IPS DF 19.7 (cell line): ENCODE measurements at places on chromosomes 4 and X.

GRCh38 chr4:115152081-115152480 is 38.7 kb upstream of the NDST4 start:
- DNase-seq = no peak

DNA sequence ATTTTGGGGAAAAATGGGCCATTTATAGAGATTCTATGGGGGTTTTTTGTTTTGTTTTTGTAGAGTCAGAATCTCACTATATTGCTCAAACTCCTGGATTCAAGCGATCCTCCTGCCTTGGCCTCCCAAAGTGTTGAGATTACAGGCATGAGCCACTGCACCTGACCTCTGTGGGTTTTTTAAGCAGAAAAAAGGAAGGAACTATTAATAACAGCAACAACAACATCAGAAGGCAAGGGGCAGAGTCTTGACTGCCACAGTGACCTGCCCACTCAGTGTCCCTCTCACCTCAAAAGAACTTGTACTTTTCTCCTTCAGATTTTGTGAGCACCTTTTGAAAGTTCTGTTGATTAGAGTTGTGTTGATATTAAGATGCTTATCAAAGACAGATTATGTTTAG is 48.1 kb downstream of the FNIP2 start:
- no peak for DNase-seq

GRCh38 chrX:30301208-30301607 is 8.0 kb downstream of the NR0B1 start:
- DNase-seq = no peak

DNA sequence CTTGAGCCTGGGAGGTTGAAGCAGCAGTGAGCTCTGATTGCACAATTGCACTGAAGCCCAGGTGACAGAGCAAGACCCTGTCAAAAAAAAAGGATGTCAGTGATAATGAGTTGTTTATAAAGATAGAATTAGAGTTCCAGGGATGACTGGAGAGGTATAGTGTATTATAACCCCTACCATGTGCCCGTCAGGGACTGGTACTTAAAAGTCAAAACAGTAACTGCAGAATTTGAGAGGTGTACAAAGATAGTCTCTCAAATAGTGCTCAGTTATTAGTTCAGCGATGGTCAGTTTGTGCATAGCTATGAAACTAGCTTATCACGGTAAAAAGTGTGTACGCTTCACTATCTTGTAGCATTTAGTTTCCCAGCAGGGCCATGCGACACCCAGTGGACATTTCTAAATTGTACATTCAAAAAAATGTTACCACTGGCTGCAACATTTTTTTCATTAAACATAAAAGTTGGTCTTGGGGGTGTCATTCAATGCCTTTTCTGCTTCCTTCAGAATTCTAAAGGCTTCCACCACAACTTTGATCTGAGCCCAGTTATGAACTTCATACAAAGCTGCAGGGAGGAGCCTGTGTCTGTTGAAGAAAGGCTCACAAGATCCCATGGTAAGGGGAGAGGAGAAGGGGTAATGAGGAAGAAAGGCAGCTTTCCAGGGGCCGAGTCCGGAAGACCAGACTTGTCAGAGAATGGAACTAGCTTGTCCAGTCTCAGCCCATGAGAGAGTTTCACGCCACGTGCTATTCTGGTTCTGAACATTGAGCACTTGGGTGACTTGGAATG is 9.2 kb upstream of the GYG2 start:
- no peak for DNase-seq

- DNase-seq = no peak
Measured at GRCh38 chr4:54032558-54033135, 31.8 kb downstream of the CHIC2 start.

DNA sequence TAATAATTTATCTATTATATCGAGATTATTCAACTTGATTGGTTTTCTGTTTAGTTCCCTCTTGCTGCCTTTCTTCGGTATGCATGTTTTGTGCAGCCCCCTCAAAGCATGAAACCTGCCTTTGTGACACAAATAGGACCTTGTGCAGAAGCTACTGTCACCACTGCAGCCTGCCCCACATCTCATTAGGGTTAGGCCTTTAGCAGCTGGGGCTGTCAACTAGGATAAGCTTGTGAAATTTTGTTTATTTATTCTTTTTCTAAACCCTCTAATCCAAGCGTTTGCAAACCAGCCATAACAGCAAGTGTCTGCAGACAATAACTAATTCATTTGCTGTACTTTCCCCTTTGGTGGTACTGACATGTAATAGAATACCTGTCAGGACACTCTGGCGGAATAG is 258.9 kb downstream of the RCHY1 start:
- DNase-seq = no peak

GRCh38 chrX:107730298-107730655 is 45.3 kb downstream of the TSC22D3 start:
- DNase-seq = no peak

DNA sequence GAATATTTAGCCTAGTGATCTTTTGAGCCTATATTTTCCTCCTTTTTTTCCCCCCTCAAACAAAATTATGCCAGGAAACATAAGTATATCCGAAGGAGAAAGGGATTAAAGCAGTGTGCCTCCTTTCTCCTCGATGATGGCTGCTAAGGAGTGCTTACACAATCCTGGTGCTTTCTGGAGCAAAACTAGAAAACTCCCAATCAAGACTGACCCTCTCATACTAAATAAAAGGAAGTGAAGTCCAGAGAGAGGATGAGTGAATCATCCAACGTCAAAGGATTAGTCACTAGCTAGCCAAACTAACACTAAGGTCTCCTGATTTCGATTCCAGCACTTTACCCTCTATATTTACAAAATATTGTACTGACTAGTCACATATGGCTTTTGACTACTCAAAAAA is 146.8 kb downstream of the PPP3CA start:
- no peak for DNase-seq

DNA sequence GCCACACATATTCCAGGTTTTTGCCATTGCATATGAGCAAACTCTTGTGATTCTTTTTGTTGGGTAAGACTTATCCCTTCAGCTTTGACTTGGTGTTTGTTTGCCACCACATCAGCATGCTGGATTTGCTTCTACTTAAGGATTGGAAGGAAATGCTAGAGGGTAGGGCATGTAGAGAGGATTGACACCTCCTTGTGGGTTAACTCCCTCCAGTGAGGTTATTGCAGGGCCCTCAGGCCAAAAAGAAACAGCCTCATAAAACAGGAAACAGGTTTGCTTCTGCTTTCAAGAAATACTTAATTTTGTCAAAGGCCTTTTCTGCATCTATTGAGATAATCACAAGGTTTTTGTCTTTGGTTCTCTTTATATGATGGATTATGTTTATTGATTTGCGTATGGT is 15.2 kb upstream of the INPP4B start:
- DNase-seq = no peak

GRCh38 chrX:16212436-16212835 is 45.2 kb downstream of the MAGEB17 start:
- DNase-seq = no peak

GRCh38 chrX:38856670-38857265 is 55.5 kb downstream of the MID1IP1 start:
- no peak for DNase-seq

GRCh38 chr4:43560047-43560446 is 667.5 kb downstream of the GRXCR1 start:
- no peak for DNase-seq

GRCh38 chrX:37998586-37999262 is 7.6 kb upstream of the SYTL5 start:
- DNase-seq = no peak

DNA sequence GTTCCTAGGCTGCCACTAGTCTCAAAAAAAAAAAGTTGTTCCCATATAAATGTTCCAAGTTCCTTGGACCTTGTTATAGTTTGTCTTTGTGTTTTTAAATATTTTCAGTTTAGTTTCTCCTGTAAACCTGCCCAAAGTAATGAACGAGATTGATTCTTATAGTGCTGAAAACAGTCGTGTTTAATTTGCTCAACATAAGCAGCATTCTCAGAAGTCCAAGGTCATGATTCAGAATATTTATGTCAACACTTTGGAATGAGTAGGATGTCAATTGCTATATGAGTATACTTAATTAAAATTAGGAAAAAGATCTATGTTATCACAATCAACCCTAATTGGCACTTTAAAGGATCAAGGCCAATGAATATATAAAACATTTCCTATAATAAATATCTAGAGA is 510.9 kb downstream of the PPP4R3C start:
- no peak for DNase-seq

DNA sequence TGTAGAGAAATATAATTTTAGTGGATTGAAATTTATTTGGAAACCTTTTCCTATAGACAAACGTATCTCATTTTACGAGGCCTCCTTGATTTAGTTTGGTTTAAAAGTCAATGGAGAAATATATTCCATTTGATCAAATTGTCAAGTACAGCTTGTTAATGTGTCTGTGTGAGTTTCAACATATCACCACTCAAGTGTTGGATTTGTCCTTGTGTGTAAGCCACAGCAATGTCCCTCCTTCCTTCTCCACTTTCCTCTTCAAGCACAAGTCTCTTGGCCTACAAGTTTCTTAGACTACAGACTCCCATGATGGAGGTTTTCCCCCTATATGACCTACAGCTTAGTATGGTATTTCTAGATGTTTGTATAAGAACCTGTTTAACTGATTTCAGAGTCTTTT is 104.7 kb downstream of the SYNPO2 start:
- DNase-seq = no peak

- DNase-seq = peak; percentile 57
Measured at GRCh38 chr4:121011138-121011537, 61.2 kb downstream of the NDNF start.

- no peak for DNase-seq
Measured at GRCh38 chr4:148530114-148530513, 87.9 kb upstream of the NR3C2 start.

DNA sequence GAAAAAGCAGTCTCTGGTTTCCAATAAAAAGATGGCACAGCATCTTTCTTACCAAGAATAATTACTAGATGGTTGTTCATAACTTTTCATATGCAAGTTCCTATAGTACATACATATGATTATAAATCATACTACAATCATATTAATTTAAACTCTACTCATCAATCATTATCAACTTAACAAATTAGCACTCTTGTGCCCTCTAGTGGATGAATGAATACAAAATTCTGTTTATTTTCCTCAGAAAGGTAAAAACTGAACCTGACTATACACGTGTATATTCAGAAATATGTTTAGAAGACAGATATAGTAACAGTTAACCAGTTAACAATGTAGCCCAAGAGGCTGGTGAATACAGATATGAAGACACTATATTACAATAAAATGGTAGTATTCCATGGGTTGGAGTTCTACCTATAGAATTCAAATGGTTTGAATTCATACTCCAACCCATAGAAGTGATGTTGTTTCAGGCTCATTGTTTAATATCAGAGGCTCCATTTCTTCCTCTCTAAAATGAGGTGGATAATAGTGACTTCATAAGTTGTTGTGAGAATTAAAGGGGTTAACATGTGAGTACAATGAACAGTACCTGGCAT is 100.0 kb downstream of the ADAMTS3 start:
- no peak for DNase-seq

- DNase-seq = no peak
Measured at GRCh38 chr4:58111818-58112217, 1001.6 kb upstream of the IGFBP7 start.

DNA sequence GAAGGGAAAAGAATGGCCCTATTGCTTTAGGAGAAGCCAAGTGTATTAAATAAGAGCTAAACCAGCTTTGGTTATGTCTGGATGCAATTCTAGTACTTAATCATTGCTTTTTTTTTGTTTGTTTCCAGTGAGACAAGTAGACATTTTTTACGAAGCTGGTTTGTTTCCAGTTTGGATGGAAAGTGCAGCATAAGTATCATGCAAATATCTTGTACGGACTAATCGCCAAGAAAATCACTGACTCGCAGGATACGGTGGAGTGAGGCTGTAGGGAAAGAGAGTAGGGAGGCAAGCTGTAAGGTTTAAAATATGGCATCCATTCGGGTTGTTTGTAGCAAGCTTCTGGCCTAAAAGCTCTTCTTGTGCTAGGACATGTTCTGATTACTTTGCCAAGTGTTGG is 64.8 kb downstream of the HPGD start:
- no peak for DNase-seq

DNA sequence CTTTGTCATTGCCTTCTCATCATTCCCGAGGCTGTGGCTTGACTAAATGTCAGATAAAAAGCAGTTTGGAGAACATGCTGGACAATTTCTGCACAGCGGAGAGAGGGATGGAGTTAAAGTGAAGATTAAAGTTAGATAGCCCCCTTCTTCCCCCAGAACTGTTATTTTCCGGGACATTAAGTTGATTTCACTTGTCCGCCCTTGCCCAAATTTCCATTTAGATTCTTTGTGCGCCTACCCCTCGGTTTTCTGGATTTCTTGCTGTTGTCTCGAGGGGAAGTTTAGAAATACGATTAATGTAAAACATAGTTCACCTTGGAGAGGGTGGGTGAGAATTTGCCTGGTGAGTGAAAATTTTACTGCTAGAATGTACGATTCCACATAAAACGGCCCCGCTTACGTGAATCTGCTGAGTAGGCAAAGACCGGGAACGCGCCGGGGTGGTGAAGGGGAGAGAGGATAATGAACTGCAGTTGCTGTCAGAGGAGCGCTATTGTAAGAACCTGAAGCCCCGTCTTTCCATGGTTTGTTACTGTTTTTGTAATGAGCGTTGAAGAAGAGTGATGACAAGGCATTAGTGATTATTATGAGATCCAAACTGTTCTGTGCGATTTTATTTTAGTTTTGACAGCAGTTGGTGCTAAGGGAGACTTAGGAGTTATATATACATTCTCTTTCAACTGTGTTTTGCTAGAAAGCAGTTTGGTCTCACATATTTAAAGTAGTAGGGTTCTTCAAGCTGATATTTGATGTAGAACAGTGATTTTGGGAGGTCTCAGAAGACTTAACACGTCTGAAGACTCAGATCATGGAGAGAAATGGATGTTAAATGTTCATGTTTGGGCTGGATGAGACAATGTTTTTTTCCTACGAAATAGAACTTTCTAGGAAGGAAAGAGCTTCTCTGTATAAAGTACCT is 73.0 kb downstream of the AFF1 start:
- DNase-seq = no peak

- no peak for DNase-seq
Measured at GRCh38 chrX:141742666-141743065, 44.1 kb upstream of the SPANXD start.

GRCh38 chrX:74419864-74420195 is 1.5 kb upstream of the SLC16A2 start:
- DNase-seq = no peak

GRCh38 chrX:109691277-109691676 is 41.8 kb downstream of the ACSL4 start:
- no peak for DNase-seq

GRCh38 chr4:150794706-150795105 is 212.8 kb downstream of the MAB21L2 start:
- no peak for DNase-seq

- no peak for DNase-seq
Measured at GRCh38 chr4:165059386-165059785, 5.7 kb downstream of the TRIM75 start.

GRCh38 chr4:8308856-8309771 is 39.6 kb downstream of the HTRA3 start:
- DNase-seq = no peak

- DNase-seq = no peak
Measured at GRCh38 chr4:146507632-146508031, 14.1 kb downstream of the SLC10A7 start.

DNA sequence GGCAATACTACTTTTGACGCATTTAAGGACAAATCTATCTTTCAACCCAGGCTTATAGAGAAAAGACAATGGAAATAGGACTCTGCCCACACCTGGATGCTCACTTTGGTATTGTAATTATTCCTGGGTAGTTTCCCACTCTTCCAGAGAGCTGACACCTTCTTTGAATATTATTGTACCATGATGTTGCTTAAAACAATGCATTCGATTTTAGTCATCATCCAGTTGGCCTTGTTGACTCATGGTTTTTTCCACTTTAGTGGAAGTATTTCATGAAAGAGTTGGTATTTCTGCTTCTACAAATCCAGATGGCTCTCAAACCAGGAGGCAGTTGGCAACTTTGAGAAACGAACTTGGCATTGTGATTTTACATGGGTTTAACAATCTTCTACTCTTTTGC is 124.2 kb downstream of the ENOX2 start:
- DNase-seq = no peak
